Mucosa of descending colon (tissue), 3 donors: ENCODE measurements at places on chromosomes 4 and X. TPM values are rescaled to one million over a fixed set of nuclear protein-coding genes. Genes with fewer than 3 reads are reported as not detected.
A peak's percentile ranks its signal among the peaks of the same experiment; 100 is the strongest.

- DNase-seq, result no peak
These were observed 29.4 kb downstream of the IRF2 start for GRCh38 chr4:184444953-184445309.

DNA sequence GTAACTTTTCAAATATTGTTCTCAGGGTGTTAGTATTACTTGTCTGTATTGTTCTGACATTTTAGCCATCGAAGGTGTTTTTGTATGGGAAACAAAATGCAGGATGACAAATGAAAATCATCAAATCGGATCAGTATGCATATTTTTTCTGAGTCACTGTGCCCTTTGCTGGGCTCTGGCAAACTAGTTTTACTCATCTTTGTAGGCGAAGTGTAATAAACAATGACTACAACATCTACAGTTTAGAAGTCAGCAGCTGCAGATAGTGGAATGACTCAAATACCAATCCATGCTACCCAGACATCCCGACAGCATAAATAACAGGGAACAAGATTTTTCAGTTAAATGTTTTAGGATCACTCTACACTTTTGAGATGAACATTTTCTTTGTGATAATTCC, 557.3 kb upstream of the TENM3 start:
- no peak for DNase-seq

DNA sequence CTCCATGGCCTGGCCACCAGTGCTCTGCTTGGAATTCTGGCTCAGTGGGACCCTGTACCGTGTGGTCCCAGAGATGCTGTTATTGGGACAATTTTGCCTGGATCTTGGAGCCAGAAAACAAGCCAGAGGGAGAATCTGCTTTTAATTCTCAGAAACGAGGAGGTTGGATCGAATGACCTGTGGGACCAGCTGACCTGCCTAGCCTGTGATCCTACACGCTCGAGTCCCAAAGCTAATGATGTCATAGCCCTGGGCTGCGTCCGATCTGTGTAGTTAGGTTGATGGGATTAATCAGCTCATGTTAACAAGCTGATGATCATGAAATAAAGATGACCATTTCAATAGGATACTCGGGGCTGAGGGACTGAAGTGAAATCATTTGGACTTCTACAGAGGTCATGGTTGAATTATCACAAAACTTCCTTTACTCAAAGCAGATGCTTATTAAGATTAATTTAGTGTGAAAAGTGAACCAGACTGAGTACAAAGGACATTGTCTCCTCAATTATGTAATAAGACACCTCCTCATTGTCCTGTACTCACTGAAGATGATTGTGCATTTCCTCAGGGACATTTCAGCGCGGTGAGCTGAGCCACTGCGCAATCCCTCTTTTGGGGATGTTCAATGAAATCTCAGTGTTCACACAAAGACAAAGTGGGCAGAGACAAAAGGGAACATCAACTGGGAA, 51.9 kb upstream of the STX18 start:
- DNase-seq, result no peak

- DNase-seq, result no peak
These were observed 185.8 kb upstream of the STK26 start for GRCh38 chrX:131837325-131837724.

GRCh38 chr4:70704931-70705182, 16.5 kb downstream of the UTP3 start:
- no peak for DNase-seq

- DNase-seq, result no peak
These were observed 36.7 kb downstream of the ARX start for GRCh38 chrX:24979081-24979480.

DNA sequence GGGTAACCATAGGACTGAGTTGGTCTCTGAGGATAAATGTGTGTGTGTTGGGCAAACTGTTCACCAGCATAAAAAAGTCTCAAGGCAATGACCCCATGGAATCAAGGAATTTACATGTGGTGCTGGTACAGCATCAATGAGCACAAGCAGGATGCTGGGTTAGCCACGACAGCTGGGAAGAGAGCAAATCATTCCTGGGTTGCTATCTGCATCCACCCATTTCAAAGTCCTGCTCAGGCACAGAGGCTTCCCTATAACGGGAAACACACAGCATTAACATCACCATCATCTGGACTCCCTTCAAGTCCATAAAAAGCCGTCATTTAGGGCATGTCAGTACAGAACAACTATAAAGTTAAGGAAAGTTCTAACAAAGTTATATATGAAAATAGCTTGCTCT, 41.6 kb downstream of the CCDC149 start:
- no peak for DNase-seq

GRCh38 chrX:12693754-12694153, 97.5 kb upstream of the PRPS2 start:
- no peak for DNase-seq

GRCh38 chrX:39682778-39683177, 415.0 kb downstream of the BCOR start:
- DNase-seq, result no peak

GRCh38 chrX:1593286-1594271, 2.2 kb downstream of the AKAP17A start:
- DNase-seq, result peak; percentile 59

DNA sequence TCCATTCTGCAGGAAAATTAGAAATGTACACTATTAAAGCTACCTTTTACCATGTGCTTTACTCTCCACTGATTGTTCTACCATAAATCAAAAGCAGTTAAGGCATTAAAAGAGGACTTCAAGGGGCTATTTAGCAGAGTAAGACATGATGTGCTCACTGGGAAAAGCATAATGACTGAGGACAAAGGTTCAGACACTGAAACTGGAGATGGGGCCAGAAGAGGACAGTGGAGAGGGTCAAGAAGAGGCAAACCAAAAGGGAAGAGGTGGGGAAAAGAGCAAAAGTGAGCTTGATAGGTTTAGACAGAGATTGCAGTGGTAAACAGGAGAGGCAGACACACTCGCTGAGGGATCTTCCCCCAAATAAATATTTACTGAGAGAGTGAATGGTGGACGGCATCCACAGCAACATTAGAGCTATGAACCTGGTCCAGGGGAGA, 23.8 kb downstream of the SH3RF1 start:
- no peak for DNase-seq

DNA sequence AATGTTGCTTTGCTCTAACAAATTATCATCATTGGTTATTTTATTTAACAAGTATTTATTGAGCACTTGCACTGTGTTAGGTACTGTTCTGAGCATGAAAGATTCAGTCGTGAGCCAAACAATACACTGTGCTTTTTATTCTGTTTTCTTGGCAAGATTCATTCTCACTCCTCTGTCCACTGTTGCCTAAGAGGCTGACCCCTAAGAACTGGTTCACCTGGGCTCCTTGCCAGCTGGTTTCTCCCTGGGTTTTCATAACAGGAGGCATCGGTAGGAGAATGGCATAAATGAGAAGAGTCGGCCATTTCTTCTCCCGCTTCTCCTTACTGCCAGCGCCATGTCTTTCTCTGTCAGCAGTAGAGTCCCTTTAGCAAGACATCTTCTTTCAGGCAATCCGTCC, 243.7 kb upstream of the DIAPH2 start:
- DNase-seq, result no peak

The POF1B gene
- 142 TPM for total RNA-seq

The GPR119 gene
- 0.29 TPM for total RNA-seq

The MAEA gene
- total RNA-seq, result 112 TPM

The TCEAL6 gene
- 0.82 TPM for total RNA-seq

The MSX1 gene
- 0.44 TPM for total RNA-seq

The PAK3 gene
- 2.0 TPM for total RNA-seq

The INTS6L gene
- total RNA-seq, result 15.0 TPM

The F11 gene
- total RNA-seq, result not detected

The FATE1 gene
- not detected for total RNA-seq

The MUC7 gene
- not detected for total RNA-seq

The NONO gene
- 197 TPM for total RNA-seq

The NSUN7 gene
- 5.6 TPM for total RNA-seq
